Stimulated activated CD8-positive, alpha-beta memory T cell treated with anti-CD3 and anti-CD28 coated beads, Interleukin-15, amount 100 ng/mL, for 24 hours (primary cell): ENCODE measurements at places on chromosomes 2 and 18.

DNA sequence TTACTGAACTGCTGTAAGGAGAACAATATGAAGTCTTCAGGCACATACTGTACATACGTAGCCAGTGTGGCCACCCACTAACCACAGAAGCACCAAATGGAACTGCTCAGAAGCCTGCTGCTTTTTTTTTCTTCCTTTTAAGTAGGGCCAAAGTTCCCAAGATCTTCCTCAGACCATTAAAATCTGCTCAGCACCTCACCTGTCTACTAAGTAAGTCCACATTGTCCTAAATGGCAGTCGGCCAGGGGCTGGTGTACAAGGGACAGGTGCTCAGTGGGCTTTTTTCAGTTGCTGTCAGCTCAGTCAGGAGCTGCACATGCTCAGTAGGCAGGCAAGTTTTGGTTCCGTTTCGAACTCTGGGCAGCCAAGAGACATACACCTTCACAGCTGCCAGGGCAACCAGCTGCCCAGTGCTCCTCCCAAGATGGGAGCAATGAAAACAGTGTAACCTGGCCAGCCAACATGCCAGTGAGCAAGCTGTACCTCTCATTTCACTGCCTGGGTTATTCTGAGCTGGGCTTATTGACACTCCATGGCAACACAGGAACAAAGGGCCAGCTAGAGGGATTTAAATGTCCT, 86.1 kb downstream of the ACVR1 start:
- DNase-seq, result no peak

DNA sequence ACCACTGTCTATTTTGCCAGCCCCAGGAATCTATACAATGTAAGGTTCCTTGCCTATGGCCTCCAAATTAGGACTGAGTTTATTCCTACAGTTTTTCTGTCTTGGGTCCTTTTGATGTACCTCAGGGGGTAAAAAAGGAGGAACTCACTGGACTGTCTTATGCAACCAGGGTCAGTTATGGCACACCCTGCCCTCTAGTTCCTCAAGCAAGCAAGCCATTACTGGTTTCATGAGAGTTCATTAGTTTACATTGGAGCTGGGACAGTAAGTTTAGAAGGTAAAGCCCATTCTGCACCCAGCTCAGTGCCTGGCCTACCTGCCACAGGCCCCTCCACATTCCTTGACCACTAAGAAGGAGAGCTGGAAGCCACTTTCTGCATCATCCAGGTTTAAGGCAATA, 68.7 kb upstream of the WIPF1 start:
- DNase-seq, result no peak

DNA sequence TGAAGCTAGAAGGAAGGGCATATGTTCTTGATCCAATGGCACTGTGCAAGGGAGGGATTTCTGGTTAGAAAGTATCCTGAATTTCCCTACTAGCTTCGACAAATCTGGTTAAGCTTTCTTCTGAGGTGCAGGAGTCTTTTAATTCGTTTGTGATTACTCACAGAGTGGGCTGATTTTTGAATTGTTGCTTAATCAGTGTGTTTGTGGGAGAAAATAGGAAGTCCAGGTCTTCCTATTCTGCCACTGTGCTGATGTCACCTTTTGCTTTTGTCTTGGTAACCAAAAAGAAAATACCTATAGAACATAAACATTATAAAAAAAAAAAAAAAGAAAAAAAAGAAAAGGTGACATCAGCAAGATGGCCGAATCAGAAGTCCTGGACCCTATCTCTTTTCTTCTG, 1008.6 kb downstream of the TSN start:
- no peak for DNase-seq

DNA sequence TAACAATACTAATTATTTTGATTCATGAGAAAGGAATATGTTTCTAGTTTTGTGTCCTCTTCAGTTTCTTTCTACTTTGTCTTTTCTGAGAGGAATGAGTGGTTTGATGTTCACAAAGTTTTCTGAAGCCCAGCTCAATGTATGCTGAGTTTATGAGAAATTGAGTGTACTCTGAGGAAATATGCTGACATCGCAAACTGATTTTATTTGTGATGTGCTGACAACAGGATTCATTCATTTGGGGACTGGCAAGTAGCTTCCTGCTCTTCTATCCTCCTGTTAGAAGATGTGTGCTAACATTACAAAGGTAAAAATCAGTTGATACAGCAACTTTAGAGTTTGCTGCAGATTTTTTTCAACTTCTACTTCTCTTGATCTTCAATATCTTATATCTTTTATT, 403.2 kb upstream of the CDH19 start:
- no peak for DNase-seq

DNA sequence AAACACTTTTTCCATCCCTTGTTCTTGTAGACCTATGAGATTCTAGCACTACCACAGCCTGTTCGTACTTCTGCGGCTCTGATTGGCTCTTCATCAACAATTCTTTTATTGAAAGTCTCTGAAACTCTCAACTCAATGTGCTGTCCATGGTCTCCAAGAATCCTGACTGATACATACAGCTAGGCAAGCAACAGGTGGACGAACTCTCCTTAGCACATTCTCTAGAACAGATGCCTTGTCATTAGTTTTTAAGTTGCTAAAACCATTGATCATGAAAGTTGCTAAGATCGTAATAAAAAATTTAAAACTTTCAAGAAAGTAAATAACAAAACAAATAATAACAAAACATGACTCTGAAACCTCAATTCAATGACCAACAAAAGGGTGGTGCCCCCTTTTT, 210.5 kb downstream of the EPHA4 start:
- no peak for DNase-seq
